ENCODE measurements at places on chromosomes 2 and 18. TPM values are rescaled to one million over a fixed set of nuclear protein-coding genes. Genes with fewer than 3 reads are reported as not detected.

GRCh38 chr2:11998626-11999378 lies 252.4 kb downstream of the LPIN1 start:
- no peak for DNase-seq

- DNase-seq: peak; percentile 64
These were observed 797 bp downstream of the CTIF start for GRCh38 chr18:48539406-48540250.

- no peak for DNase-seq
These were observed 223.3 kb downstream of the NOL4 start for GRCh38 chr18:34001376-34001775.

DNA sequence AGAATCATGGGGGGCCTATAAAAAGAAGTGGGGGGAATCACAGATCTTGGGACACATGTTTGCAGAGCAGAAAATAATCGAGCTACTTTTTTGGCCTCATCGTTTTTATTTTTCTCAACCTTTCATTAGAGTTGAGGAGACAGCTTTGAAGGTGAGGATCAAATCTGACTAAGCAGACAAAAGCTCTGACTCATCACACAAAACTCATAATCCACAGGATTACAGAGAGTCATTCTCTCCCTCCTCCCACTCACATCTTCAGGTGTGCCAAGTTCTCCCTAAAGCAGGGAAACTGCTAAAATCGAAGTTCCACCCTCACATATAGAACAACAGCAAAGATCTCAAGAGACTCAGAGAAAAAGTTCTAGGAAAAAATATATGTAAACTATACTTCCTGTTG lies 15.6 kb downstream of the BAZ2B start:
- DNase-seq: peak; percentile 23

GRCh38 chr2:28929581-28929980 lies 35.1 kb downstream of the WDR43 start:
- DNase-seq: no peak

- DNase-seq: peak; percentile 30
These were observed 115.1 kb upstream of the ST6GAL2 start for GRCh38 chr2:107001062-107001461.

DNA sequence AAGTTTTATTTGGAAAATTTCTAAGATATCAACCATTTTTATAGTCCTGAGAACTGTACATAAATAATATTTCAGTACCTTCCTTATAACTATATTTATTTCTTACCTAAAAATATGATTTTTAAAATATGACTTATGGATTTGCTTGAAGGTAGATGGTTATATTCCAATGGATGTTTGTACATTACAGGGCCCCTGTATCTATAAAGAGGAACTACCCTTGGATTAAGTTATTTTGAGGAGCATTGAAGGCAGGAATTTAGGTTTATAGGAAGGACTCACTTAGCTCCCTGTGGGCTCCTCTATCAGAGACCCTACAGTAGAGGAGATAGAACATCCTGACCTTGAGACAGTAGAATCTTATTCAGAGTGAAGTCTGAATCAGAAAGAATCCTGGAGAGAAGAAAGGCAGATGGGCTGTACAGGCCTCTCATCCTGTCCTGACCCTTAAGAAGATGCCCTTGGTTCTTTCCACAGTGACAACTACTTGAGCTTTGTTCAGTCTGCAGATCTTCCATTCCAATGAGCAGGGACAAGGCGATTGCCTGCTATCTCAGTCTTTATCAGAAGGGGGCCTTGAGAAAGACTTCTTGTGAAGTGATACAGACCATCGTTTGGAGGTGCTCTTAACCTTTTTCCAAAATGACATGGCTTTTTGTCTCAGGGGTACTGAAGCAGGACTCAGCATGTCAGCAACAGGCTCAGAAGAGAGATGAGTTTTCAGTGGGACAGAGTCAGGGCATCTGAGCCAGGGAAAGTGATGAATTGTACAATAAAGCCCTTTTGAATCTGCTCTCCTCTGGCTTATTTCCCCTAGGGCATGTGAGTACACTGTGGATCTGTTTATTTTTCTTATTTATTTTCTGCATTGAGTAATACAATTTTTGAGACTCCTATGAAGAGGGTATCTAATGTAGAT lies 20.9 kb downstream of the OXER1 start:
- no peak for DNase-seq

- DNase-seq: no peak
These were observed 41.2 kb downstream of the KIAA2012 start for GRCh38 chr2:202114291-202114690.

DNA sequence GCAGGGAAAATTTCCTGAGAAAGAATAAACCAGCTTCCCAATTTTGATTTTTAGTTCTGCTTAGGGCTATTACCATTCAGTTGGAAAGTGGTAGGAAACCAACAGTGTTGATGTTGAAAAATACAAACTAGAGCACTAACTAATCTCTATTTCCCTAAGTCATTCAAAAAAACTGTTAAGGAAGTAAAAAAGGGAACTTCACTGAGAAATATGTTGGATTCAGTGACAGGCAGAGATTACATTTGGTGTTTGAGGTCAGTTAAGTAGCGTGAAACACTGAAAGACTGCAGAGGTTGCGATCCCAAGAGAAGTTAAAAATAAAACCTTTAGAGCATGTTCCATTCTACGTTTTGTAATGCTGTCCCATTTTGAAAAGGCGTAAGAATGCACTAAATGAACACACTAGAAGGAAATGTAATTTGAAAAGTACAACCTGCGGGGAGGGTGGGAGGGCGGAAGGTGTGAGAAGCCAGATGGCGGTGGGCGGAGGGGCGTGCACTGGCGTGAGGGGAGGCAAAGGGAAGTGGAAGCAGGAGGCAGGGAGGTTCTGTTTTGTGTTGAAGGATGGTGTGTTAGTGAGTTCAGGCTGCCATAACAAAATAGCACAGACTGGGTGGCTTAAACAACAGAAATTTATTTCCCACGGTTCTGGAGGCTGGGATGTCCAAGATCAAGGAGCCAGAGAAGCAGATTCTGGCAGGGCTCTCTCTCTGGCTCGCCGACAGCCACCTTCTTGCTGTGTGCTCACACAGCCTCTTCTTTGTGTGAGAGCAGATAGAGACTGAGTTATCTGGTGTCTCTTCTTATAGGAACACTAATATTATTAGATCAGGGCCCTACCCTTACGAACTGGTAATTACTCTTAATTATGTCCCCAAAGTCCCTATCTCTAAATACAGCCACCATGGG lies 94.3 kb upstream of the KCTD1 start:
- DNase-seq: no peak

- peak; percentile 59 for DNase-seq
These were observed 14.4 kb upstream of the E2F6 start for GRCh38 chr2:11480406-11480805.

- no peak for DNase-seq
These were observed 7.5 kb upstream of the BCL11A start for GRCh38 chr2:60560734-60561644.

- DNase-seq: no peak
These were observed 1292.2 kb upstream of the ZEB2 start for GRCh38 chr2:145812165-145812554.

GALNT13 gene
- total RNA-seq: 1.7 TPM

ANO7 gene
- total RNA-seq: 0.64 TPM

TWIST2 gene
- 58.7 TPM for total RNA-seq

PROKR1 gene
- total RNA-seq: not detected

SCLY gene
- 12.6 TPM for total RNA-seq

DQX1 gene
- not detected for total RNA-seq

MRPL53 gene
- total RNA-seq: 21.2 TPM

Measured in fibroblast of villous mesenchyme (primary cell).